ENCODE measurements at places on chromosomes 7 and 10.

- no peak for DNase-seq
Observed at GRCh38 chr10:132630156-132630555, 92.6 kb downstream of the INPP5A start.

DNA sequence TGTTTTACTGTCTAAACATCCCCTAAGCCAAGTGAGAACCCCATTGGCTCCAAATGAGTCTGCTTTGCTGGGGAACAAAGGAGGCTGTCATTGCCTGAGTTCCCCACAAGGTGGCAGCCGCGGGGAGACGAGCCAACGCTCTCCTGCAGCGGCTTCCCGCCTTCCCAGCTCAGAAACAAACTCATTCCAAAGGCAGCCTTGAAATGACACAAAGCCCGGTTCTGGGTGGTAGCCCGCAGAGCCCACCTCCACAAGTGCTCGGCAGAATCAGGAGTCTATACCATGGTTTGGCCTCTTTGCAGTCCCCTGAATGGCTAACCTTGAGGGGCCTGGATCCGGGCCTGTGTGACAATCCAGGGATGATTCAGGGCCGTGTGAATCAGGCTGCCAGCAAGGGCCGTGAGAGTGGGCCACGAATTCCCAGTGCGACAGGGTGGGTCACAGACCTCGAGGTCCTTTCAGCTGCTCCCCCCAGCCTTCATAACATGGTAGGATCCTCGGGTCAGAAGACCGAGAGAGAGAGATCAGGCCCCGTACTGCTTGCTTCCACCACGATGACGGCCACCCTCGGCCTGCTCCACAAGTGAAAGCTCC is 79.7 kb downstream of the DLG5 start:
- DNase-seq: peak; percentile 79

DNA sequence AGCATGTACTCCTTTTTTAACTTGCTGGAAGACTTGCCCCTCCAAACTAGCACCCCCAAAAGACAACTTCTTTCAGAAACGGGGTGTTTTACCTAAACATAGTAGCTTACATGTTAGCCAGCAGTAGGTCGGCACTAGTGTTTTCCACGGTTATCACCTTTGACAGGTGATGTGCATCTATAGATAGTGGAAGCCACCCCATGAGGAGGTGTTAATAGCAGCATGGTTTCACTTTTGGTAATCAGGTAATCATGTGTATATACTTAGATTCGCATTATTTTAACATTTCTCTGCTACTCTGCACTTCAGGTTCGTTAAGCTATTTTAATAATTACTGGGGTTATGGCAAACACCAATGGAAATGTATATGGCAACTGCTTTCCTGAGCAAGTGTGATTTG is 17.6 kb downstream of the SRI start:
- DNase-seq: no peak

- DNase-seq: no peak
Observed at GRCh38 chr7:36526863-36527548, 137.3 kb downstream of the ANLN start.

GRCh38 chr10:91643700-91644099 is 10.8 kb upstream of the PPP1R3C start:
- no peak for DNase-seq

DNA sequence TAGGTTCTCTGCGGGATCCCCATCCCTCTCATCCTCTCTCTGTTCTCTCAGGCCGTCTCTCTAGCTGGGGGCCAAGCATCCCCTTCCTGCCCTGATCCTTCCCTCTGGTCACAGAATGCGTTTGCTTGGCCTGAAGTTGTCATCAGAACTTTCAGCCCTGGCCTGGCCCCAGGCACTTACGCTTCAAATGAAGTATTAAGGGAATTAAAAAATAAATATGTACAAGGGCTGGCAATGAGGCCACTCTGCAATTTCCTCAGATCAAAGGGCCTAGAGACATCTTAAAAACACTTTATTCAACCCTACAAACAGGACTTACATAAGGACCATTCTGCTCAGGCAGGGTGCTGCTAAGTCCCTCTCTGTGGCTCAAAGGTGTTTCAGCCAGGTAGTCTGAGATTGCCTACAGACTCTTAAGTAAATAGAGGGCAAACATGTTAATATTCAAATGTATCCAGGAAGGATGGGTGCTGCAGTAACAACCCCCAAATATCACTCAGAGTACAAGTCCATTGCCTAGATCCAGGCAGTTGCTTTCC is 16.0 kb downstream of the SFTPD start:
- DNase-seq: no peak

DNA sequence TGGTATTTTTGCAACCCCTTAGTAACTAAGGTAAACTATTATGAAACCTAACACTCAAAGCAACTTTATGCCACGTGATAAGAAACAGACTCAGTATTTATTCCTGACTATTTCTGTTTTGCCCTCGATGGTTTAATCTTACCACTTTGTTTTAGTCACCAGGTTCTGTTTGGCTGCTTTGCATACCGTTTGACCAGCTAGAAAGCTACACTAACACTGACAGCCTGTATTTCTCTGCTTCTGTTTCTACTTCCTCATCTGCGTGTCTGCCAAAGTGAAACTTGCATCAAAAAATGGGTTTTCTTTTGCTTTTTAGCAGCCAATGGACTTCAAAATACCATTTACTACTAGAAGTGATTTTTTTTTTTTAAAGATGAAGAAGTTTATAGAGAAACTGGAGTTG is 802.5 kb downstream of the GRM8 start:
- no peak for DNase-seq

DNA sequence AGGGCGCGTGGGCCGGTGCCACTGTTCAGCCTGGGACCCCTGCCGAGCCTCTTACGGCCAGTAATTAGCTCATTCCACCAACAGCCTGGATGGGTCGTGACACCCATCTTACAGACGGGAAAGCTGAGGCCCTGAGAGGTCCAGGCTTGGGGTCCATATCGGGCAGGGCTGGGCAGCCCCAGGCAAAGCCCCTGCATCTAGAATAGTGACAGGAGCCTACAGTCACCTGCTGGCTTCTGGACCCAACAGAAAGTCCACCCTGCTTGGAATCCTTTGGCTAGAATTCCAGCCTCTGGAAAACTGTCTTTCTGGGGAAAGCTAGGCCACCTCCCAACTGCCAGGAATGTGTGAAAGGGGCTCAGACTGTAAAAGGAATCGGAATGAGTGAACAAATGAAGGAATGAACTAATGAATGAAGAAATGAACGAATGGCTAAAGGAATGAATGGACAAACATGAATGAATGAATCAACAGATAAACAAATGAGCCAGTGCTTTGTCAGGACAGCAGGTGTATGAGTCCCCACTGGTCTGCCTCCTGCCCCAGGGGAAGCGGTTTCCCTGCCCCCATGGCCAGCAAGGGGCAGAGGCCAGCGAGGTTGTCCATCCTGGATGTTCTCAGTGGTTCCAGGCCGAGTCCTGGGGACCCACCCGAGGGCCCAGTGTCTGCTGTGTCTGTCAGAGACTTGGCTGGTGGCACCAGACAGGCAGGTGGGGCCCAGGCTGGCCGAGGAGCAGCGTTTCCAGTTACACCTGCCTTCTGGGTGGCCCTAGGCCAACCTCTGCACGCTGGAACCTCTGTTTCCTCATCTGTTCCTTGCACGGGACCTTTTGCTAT is 24.1 kb upstream of the PDGFA start:
- no peak for DNase-seq

- peak; percentile 36 for DNase-seq
Observed at GRCh38 chr10:35640474-35640873, 1.6 kb downstream of the FZD8 start.

DNA sequence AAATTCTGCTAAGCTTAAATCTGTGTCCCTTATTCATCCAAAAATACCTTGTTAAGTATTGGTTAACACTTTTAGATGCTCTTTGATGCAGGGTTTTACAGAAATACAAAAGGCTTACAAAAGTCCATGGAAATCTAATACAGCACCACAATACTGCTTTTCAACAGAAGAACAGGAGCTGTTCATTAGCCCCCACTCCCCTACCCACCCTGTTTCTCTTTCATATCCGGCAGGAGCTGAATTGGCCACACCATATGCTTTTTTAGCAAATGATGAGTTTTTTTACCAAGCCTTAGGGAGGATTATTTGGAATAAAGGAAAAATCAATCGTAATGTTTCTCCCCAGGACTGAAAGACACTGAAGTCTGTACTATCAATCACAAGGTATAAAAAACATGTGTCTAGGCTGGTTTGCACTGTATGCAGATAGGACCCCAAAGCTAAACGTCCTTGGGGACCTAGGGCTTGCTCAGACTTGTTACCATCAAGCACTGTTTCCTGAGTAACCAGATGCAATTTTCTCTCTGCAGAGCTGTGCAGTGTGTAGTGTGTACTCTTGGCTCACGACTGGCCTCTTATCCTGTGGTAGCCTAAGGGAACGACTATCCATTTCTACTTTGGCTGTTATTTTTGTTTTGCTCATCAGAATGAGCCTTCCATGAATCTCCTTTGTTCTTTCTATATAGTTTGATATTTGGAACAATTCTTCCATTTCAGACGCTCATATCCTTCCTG is 143.3 kb upstream of the LRGUK start:
- no peak for DNase-seq

GRCh38 chr7:43650457-43651052 is 67.6 kb downstream of the STK17A start:
- no peak for DNase-seq

GRCh38 chr10:124601016-124601415 is 139.4 kb downstream of the LHPP start:
- no peak for DNase-seq

DNA sequence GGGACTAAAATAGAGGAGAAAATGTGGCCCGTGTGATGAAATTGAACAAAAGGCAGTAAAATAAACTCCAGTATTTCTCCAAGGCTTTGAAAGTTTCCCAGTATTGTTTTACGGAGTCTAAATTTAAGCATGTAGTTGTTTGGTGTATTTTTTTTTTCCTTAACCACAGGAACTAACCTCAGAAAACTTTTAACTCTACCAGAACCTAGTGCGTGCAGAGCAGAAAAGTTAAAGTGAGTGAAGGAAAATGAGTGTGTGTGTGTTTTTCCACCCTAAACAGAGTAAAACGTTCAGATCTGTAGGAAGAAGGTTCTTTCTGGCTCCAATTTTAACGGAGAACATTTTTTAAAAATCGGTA is 812 bp downstream of the PROSER2 start:
- DNase-seq: no peak

DNA sequence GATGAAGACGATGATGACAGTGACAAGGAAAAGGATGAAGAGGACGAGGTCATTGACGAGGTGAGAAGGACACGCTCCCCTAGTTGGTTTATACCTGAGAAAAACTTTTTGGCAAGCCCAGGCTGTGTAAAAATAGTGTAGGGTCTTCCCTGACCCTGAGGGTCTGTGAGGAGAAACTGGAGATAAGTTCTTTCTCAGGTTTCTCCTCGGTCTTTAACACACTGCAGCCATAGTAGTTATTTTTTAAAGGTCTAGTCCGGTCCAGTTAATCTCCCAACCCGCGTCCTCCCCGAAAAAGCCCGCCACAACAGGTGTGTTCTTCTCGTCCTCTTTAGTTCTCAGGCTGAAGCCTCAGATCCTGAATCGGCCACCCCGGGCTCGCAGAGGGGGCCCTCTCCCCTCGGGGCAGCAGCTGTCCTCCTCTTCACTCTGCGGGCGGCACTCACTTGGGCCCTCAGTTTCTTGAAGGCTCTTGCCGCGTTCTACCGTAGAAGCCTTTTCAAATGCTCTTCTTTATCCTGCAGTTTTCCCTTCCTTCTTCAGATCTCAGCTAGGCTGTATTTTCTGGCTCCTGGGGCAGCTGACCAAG is 411 bp downstream of the BCCIP start:
- no peak for DNase-seq

- no peak for DNase-seq
Observed at GRCh38 chr10:34845070-34845469, 30.0 kb upstream of the PARD3 start.

DNA sequence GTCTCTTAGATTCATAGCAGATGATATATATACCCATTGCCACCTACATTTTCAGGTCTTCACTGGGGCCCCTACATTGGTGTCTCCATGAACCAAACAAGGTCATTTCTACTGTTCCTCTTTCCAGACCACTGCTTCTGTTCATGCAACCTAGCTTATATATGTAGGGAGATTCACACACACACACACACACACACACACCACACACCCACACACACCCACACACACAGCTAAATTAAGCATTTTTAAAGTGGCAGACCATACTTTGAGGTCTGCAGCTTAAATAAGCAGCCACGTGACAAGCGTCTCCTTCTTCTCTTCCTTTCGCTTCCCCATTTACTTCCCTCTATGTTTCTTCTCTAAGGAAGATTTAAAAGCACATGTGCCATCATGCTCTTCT is 70.0 kb upstream of the CC2D2B start:
- peak; percentile 78 for DNase-seq

- no peak for DNase-seq
Observed at GRCh38 chr7:157813053-157813452, 476.2 kb downstream of the DNAJB6 start.

GRCh38 chr10:44723082-44723481 is 188.1 kb upstream of the TMEM72 start:
- peak; percentile 7 for DNase-seq

GRCh38 chr10:74150204-74150989 is at the start of gene AP3M1:
Gene AP3M1, minus strand, starts transcription at chr10:74150828. Its CDS starts 12,449 bp downstream, at chr10:74138379.
- peak; percentile 18 for DNase-seq

GRCh38 chr10:35413985-35414861 is 77.9 kb downstream of the CCNY start:
- DNase-seq: no peak

DNA sequence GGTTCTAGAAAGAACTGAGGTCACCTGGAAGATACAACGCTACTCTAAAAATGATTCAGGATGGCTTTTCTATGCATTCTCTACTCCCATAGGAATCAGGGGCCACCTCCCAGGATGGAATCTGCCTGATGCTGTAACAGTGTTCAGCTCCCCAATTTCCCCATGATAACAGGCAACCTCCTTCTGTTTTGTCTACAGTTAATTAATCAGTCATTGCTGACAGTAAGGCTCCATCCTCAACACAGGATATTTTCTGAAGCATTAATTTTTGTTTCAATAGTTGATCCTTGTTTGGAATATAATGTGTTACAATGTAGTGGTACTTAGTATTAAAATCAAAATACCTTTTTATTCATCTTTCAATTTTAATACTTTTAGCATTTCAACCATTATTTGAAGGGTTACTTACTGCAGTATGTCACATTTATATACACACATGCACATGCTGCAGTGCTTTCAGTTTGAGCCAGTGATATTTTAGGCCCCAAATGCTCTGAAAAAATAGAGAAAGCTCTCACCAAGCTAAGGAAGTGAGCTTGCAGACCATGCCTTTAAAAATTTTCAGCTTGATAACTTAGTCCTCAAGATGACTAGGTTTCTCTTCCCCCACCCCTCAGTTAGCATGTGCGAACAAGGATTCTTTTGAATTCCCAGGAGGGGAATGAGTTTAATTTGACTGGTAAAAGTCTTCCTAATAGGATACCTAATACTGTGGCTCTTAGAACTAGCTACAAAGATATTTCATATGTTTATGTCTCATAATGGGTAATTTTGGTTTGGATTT is 592 bp upstream of the PIK3CG start:
- DNase-seq: peak; percentile 25

- no peak for DNase-seq
Observed at GRCh38 chr10:97888641-97889262, 39.1 kb downstream of the GOLGA7B start.

GRCh38 chr7:16762177-16762576 is 8.6 kb downstream of the TSPAN13 start:
- no peak for DNase-seq
